ENCODE measurements at places on chromosomes 4 and X. TPM values are rescaled to one million over a fixed set of nuclear protein-coding genes. Genes with fewer than 3 reads are reported as not detected.

- DNase-seq: no peak
Observed at GRCh38 chr4:24322995-24323394, 261.4 kb downstream of the DHX15 start.

Gene DUSP21
- not detected for total RNA-seq

DNA sequence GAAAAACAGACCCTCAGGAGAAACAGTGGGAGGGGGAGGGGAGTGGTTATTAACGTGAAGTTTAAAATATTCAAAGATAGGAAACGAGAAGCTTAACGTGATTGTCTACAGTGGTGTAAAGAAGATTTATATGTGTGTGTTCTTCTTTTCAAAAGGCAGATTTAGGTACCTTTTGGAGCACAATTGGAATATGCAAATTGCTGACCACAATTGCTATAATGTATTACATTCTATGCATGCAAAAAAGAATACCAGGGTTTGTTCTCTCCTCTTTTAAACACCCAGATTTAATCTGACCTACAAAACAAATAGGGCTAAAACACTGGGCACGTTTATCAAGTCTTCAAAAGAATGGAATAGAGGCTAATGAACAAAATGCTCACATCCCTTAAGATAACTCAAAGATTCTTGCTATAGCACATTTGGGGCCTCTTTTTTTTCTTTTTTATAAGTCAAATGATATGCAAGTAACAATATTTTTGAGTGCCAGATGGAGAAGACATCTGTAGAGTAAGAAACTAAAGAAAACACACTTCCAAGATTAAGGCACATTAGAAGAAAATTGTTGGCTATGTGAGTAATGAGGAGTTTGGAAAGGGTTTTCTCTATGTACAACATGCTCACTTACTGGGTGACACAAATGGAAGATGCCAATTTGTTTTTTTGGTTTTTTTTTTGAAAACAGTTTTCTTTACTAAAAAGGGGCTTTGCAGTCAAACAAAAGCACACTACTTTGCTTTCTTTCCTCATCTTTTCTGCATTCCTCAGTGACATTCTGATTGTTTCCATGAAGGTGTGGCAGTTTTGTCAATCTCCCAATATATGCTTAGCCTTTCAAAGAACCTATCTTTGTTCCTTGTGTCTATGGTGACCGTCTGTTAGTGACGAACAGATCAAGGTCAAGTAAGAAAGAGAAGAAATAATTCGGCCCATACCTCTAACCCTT is 240.3 kb downstream of the PALLD start:
- DNase-seq: no peak

DNA sequence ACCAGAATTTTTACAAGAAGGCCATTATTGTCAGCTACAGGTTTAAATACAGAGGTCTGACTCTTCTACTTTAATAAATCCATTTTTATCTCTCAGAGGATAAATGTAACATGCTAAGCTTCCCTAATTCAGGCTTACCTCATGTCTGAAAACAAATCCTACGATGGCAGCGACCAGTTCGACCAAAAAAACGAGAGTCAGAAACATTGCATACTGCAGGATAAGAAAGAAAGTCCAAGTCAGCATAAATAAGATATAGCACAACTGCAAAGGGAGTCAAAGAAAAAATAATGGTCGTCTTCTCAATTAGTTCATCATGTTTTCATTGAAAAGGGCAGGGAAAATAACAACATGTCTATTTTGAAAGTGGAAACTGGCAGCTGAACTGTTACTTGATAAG is 1.6 kb downstream of the TSPAN6 start:
- DNase-seq: no peak

DNA sequence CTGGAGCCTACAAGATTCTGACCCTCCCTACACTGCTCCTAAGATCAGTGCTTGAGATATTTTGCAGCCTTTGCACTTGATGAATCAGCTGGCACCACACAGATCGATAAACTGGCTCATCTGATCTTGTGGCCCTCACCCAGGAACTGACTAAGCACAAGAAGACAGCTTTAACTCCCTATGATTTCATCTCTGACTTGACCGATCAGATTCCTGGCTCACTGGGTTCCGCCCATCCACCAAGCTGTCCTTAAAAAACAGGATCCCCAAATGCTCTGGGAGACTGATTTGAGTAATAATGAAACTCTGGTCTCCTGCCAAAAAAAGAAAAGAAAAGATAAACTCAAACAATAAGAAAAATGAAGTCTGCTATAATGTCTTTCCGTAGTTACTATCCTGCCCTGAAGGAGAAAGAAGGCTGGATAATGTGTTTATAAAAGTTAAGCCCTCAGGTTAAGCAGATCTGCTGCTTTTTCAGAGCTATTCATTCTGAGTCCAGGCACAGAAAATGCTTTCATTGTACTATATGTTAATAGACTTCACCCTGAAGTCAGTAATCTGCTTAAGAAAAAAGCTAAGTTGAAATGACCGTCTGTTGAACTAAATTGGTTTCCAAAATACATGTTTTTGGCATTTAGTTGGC is 795.2 kb downstream of the TRIML1 start:
- DNase-seq: no peak

- no peak for DNase-seq
Observed at GRCh38 chr4:36152735-36153134, 91.6 kb downstream of the ARAP2 start.

- peak; percentile 72 for DNase-seq
Observed at GRCh38 chr4:7103031-7103606, 35.3 kb upstream of the GRPEL1 start.

- no peak for DNase-seq
Observed at GRCh38 chr4:67933755-67934154, 29.5 kb downstream of the TMPRSS11A start.

- no peak for DNase-seq
Observed at GRCh38 chrX:130637591-130637990, 235.8 kb downstream of the RBMX2 start.

GRCh38 chr4:61086357-61086756 is 113.8 kb upstream of the ADGRL3 start:
- no peak for DNase-seq

Gene OTC
- total RNA-seq: 0.31 TPM

DNA sequence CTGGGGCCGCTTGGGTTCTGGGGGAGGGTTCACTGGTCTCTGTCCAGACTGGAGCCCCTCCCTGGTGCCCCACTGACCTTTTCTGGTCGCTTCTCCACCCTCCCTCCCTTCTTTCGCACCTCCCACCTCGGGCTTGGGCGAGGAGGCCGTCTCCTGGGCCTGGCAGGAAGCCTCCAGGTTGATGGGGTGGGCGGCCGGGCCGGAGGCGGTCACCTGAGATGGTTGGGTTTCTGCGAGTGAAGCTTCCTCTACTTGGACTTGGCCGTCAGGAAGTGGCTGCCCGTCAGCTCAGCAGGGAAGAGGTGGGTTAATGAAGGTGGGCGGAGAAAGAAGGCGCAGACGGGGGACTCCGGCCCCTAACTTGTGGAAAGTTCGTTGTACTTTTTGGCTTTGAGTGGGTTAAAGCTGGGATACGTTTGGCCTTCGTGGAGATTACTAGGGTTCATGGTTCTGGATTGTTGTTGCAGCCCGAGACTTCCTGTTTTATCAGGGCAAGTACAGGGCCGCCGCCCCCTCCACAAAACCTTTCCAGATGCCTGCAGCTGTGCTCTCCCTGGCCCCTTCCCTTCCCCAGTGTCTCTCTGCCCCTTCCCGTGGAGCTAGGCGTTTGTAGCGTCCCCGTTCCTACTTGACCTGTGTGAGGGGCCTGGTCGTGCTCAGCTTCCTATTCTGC is 1.2 kb downstream of the AKAP17A start:
- DNase-seq: no peak

Gene FAM114A1
- 10.9 TPM for total RNA-seq

Measured in occipital lobe (tissue), 3 donors.